ENCODE measurements at places on chromosomes 5 and 9.

GRCh38 chr9:120040896-120041295, 539.1 kb downstream of the CDK5RAP2 start:
- DNase-seq, result no peak

GRCh38 chr5:123875561-123876275, 363.7 kb downstream of the CSNK1G3 start:
- DNase-seq, result peak; percentile 36

GRCh38 chr5:77845324-77845646, 69.1 kb upstream of the TBCA start:
- no peak for DNase-seq

DNA sequence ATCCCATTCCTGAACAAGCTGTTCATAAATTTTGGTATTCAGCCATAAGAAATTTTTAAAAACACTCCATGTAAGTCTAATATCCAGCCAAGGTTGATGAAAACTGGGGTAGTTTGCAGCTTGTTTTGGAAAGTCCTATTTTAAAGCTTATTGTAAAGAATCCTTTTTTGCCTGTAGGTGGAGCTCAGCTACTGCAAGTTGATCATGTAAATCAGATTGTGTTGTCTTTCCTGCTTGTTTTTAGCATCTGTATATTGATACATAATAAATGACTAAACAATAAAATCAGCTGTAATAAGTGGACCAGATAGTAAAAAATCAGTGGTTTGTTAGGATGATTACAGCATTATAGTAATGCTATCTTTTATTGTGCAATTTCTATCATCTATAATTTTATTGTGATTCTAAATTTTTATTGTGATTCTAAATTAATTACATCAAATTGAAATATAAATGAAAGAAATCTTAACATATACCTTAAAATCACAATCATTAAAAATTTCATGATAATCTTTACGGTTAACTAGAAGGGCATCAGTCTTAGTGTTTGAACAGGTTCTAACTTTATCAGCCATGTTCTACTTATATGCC, 42.4 kb downstream of the CWC27 start:
- DNase-seq, result no peak

DNA sequence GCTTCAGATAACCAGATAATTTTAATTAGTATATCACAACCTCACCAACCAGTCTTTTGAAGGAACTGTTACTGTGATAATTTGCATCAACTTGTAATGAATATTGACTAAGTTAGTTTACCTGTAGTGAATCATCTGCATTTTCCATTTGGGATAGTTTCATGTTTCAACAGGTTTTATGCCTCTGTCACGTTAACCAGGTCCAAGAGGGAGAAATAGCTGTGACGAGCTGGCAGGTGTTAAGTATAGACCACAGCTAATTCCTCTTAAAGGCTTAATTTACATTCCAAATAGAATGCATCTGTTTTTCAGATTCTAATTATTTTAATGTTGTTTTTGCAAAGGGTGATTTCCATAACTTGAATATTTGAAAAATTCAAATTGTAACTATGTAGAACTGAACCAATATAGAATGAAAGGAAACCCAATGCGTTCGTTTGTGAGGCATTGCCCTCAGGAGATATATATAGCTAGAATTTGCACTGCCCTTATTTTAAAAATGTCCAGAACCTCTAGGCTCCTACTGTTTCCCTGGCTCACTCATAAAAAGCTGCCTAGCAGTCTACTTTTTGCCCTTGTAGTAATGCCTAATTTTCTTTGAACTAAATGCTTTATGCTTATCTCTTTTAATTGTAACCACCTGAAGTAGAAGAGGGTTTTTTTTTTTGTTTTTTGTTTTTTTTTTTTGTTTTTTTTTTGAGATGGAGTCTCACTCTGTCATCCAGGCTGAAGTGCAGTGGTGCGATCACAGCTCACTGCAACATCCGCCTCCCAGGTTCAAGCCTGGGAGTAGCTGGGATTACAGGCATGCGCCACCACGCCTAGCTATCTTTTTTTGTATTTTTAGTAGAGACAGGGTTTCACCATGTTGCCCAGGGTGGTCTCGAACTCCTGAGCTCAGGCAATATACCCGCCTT, 270.5 kb downstream of the SMARCA2 start:
- no peak for DNase-seq

DNA sequence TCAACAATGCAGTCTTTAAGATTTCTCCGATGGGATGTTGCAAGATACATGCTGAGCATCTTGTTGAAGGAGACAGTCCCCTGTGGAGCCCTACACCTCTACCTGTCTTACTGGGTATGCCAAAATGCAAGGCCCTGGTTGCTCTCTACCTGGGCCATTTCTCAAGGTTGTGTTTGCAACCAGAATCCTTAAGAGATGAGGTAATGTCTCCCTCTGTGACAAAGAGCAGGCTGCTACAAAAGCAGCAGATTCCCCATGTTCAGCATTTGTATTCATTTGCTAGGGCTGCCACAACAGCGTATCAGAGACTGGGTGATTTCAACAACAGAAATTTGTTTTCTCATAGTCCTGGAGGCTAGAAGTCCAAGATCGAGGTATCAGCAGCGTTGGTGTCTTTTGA, 138.4 kb upstream of the RPS23 start:
- DNase-seq, result no peak

GRCh38 chr5:174454464-174454863, 269.9 kb upstream of the MSX2 start:
- no peak for DNase-seq
